Mesothelial cell of epicardium (in vitro differentiated cells): ENCODE measurements at places on chromosomes 5 and 9.

DNA sequence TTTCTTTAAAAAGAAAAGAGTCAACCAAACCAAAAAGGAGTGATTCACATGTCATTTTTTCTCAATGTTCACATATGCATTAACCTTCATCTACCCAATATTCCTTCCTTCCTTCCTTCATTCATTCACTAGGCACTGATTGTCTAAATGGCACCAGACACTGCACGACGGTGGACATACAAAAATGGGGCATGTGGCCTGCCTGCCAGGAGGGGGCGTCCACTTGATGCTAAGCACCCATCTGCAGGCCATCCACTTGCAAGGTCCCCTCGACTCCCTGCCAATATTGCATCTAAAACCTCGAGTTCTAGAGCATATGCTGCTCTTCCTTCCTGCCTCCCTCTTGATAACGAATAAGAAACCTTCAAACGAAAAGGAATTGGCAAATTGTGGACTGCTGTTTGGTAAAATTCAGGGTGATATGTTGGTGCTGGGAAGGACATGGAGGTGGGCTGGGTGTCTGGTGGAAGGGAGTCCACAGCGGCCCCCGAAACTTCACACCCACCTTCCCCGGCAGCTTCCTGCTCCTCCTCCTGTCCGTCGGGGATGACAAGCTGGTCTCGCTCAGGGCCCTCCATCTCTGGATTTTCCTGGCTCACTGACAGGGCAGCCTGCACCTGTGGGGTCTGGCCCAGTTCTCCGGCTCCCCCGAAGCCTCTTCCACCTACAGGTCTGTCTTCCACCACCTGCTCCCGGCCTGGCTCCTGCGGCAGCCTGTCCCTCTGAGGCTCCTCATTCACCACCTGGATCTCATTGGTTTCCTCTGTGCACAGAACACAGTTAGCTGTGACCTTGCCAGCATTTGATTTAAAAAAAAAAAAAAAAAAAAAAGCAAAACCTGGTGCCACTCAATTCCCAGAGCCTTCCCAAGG is 64.3 kb downstream of the GOLM1 start:
- DNase-seq: no peak

DNA sequence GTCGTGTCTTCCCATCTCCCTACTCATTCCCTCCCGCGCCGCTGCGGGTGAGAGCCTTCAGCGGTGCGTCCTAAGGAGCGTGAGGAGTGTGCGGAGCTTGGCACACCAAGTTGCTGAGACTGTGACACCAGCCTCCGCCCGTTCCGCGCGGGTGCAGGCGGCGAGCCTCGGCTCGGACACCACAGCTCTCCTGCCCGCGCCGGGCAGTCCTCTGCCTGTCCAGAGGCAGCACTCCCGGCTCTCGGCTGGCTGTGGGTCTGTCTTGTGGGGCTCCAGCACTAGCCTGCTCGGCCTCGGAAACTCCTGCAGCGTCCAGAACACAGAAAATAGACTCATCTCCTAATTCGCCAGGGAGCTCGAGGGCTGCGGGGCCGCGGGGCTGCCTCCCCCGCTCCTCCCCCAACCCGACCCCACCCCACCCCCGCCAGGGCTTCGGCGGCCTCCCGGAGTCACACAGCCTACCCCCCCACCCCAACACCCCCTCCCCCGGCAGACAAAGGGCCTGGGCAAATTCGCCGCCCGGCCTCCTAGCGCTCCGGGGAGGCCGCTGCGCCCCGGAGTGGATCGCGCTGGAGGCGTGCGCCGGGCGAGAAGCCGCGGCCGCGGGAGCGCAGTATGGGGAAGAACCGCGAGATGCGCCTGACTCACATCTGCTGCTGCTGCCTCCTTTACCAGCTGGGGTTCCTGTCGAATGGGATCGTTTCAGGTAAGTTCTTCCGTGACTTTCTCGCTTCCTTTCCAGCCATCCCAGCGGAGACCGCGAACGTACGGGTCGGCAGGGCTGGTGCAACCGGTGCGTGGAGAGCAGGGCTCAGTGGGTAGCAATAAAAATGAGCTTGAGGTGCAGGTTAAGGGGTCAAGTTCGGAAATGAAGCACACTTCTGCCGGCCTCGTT is at the start of gene ADAMTS19:
TSS of gene ADAMTS19 (plus strand) at position 522 of the 895 bp plus-strand sequence. CDS start at position 616, 94 bp downstream.
- DNase-seq: peak; percentile 30

- no peak for DNase-seq
Observed at GRCh38 chr5:176762489-176762888, 47.9 kb upstream of the UNC5A start.

GRCh38 chr5:154583671-154584177 is 105.7 kb upstream of the HAND1 start:
- DNase-seq: no peak

GRCh38 chr5:147821766-147822165 is 9.7 kb downstream of the SPINK1 start:
- no peak for DNase-seq

DNA sequence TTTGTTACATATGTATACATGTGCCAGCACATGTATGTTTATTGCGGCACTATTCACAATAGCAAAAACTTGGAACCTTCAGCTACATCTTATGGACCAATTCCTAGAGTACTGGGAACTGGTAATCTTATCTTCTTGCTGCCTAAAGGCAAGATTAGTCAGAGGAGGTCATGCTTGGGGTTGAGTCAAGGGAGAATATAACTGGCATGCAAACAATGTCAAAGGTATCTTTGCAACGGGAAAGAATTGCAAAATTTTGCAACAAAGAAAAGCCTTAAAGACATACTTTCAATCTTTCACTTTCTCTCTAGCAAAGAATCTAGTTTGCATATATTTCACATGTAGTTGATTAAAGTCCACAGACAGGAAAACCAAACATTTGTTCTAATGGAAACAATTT is 145.2 kb downstream of the EDIL3 start:
- DNase-seq: no peak

- DNase-seq: no peak
Observed at GRCh38 chr5:179974946-179975712, 67.4 kb upstream of the TBC1D9B start.

DNA sequence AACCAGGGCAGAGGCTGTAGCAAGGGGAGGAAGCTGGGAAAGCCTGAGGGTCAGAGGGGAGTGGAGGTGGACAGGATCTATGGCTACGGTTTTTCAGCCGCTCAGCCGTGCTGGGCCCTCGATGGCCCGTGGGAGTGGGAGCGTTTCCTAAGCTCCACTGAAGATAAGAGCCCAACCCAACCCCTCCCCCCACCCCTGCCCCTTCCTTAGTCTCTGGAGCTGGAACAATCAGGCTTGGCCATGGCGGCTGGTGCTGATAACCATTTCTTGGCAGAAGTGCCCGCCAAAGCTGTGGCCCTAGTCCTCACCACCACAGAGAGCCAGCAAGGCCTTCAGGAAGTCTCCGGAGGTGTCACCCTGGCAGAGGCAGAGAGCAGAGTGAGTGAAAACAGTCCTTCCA is 20.3 kb upstream of the TNIP1 start:
- no peak for DNase-seq

- DNase-seq: no peak
Observed at GRCh38 chr5:11514705-11515432, 389.4 kb downstream of the CTNND2 start.

- no peak for DNase-seq
Observed at GRCh38 chr5:6633469-6634245, 417 bp downstream of the SRD5A1 start.

DNA sequence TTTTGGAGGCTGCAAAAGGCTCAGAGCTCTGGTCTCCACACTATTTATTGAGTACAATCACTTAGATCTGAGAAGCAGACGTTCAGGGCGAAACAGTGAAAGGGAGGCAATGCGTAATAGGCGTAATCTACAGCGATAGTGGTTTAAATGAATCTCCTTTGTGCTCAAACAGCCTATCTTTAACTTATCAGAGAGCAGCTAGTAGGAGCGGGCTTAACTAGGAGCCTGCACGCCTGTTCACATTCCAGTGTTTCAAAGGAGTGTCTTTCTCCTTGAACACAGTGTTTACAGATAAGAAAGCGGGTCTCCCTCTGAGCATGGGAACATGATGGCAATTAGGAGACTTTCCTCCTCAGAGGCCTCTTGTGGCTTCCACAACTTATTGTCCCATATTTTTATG is 49.4 kb downstream of the AP3B1 start:
- no peak for DNase-seq

DNA sequence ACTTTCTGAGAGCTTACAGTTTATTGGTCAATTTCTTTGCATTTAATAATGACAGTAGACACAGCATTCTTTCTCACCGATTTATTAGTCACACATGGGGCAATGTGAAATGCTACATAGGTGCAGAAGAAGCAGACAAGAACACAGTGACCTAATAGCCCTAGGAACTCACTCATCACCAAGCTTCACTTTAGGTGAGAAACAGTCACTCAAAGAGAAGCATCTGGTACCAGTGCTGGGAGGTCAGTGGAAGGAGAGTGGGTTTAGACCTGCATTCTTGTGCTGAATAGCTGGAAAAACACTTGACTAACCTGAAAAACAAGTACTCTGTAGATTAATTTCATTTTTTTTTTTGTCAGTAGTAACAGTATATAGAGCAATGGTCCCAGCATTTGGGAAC is 179.6 kb downstream of the GRIA1 start:
- DNase-seq: no peak

DNA sequence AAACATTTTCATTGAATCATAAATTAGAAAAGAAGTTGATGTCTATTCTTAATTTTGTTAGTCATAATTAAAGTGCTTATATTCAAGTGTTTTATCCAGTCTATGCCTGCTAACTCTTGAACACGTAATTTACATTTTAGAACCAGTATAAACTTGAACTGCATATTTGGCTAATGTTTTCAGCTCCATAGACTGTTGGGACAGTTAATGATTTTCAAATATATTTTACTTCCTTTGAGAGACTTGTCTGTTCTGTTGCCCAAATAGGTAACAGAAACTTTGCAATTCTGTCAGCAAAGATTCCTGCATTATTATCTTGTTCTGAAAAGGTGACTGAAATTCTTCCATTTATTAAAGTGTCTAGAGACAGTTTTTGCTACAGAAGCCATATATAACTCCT is 7.8 kb downstream of the ITGA2 start:
- no peak for DNase-seq

- no peak for DNase-seq
Observed at GRCh38 chr5:62600560-62601252, 22.1 kb downstream of the LRRC70 start.

GRCh38 chr5:4511996-4512656 is 628.0 kb upstream of the ADAMTS16 start:
- DNase-seq: peak; percentile 74

DNA sequence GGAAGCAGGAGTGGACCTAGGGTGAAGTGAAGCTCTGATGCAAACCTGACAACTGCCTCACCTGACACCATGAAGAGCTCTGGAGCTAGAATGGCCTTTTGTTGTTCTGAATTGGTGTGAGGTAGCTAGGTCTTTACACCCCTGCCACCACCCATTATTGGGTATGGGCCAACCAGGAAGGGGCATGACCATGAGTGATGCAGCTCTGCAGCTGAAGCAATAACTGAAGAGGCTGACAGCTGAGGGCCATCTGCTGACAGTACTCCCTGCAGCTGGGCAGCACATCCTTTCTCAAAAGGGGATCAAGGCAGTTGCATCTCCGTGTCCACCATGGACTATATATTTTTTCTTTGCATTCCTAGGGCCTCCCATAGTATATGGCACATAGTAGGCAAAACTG is 87.0 kb upstream of the TLE1 start:
- no peak for DNase-seq

GRCh38 chr9:126404459-126404858 is 77.8 kb downstream of the MVB12B start:
- DNase-seq: no peak

DNA sequence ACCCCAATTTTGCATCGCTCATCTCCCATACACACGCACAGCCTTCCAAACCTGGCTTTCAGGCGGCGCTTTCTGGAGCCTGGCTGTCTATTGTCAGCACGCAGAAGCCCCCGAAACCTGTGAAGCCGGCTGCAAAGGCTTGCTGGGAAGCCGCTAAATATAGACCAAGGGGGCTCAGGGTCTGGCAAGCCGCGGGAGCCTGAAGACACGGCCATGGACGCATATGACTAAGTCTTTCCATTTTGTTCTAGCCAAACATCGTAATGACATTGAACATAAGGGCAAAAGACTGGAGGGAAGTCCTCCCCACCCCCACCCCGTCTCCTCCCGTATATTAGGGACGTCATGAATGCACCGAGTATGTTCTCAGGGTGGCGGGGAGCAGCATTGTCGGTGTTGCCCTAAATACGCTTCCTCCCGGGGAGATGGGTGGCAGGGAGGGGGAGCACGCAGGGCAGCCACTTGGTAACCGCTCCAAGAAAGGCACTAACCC is 1.1 kb downstream of the CTNND2 start:
- no peak for DNase-seq

GRCh38 chr5:110803467-110804326 is 64.9 kb downstream of the SLC25A46 start:
- no peak for DNase-seq

GRCh38 chr5:8615142-8615858 is 746.4 kb downstream of the MTRR start:
- DNase-seq: no peak

- no peak for DNase-seq
Observed at GRCh38 chr5:177290816-177291596, 12.5 kb downstream of the RAB24 start.

DNA sequence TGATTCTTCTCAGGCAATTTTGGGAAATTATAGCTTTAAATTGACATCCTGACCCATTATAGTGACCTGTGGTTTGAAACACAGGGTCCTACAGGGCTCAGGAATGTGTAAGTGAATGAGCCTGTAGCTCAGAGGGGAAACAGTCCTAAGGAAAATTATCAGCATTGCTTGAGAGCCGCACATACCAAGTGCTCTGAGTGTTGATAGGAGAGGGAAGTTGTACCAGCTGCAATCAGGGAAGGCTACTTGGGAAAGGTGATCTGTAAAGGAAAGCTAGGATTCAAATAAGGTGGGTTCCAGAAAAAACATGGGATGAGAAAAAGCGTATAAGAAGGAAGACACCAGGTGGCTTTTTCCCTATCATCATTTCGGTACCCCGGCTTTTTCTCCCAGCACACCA is 4.4 kb upstream of the SLC25A51 start:
- DNase-seq: no peak

GRCh38 chr5:38612851-38613250 is 56.4 kb upstream of the LIFR start:
- no peak for DNase-seq

GRCh38 chr5:81739291-81739690 is 11.6 kb downstream of the SSBP2 start:
- DNase-seq: no peak

DNA sequence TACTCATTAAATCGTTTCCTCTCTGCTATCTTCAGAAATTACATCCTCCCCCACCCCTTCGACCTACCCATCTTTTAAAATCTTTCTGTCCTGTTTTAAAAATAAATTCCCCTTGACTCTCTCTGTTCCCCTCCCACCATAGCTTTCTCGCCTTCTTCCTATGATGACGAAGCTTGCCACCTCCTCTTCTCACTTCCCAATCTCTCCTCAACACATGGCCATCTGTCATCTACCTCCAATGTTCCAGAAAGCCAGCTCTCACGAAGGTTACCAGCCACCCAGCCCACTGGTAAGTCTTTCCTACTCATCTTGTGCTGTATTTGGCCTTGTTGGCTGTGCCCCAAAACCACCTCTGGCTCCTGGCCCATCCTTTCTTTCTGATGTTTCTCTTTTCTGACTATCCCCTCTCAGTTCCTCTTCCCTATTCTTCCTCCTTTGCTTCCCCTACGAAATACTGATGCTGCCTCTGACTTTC is 346.3 kb downstream of the ENC1 start:
- no peak for DNase-seq

GRCh38 chr5:77449981-77450380 is 42.1 kb downstream of the WDR41 start:
- no peak for DNase-seq
